ENCODE measurements at places on chromosomes 2 and 18. TPM values are rescaled to one million over a fixed set of nuclear protein-coding genes. Genes with fewer than 3 reads are reported as not detected.

Gene TMEM87B
- 29.9 TPM for polyA plus RNA-seq

Gene TMEM178A
- 102 TPM for polyA plus RNA-seq

Gene SMYD1
- polyA plus RNA-seq = not detected

DNA sequence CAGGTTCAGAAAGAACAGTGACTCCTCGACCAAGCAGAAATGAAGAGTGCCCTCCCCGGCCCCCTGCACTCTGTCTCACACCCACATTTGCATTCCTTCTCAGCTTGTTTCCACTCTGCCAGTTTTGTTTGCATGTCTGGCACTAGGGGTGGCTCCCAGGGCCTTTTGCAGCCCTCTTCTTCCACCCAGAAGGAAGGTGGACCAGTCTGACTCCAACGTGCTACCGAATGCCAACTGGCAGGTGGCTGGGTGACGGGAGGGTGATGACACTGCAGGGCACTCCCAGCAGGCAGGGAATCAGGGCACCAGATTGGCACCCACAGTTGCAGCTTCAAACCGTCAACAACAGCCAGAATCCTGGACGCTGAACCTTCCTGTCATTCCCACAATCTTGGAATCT lies 371.1 kb downstream of the TXNL1 start:
- no peak for DNase-seq

DNA sequence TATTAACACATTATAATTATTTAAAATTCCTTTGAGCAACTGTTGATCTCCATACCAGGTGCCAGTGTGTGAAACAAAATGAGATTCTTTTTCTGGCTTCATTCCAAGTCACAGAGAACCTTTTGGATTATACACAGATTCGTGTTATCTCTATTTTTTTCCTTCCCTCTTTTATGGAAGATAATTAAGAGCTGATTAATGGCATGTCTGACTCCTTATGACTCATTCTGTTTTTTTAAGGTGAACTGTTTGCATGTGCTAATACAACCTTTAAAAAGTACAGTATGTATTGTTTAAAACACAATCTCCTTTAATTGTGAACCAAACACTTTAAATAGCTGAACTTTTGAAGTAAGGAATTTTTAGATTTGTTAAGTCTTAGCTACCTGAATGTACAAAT lies 39.3 kb downstream of the PELI1 start:
- DNase-seq = no peak

DNA sequence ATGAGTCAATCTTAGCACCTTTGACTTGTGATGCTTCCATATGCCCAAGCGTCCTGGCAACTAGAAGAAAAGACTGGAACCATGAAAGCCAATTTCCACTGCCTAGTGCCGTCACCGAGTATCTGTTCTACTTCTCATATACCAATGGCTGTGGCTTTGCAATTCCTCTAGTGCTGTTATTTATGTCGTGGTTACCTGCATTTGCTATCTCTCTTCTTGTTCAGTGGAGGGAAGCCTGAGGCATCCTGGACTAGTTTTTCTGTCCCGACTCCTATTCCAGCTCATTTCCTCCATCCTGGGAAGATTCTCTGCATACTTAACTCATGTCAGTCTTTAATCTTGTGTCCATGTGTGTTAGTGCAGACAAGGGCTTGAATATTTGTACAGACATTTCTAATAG lies 117.9 kb downstream of the FEZ2 start:
- DNase-seq = no peak

DNA sequence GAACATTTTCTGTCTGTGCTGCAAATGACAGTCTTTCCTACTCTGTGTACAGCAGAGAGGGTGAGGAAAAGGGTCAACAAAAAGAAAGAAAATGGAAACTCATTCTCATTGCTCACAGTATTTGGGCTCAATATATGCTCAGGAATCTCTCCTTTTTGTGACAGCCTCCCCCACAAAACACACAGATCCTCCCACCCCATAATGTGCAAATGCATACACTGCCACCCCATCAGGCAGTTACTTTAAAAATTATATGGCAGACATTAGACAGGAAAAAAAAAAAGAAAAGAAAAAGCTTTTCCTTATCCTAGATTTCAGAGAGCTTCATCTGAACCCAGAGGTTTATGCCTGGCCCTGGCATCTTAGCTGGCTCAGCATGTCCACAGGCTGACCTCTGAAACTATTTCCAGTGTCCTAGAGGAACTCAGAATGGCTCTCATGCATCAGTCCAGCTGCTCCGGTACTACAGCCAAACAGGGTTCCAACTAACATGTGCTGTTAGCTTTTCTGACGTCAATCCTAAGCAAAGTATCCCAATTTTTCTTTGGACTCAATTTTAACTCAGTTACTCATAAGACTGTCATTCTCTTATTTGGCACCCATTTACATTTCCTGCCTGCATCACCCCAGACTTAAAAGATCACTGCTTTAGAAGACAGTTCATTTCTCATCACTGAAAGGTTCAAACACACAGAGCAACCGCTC lies 105.9 kb downstream of the RBMS1 start:
- DNase-seq = no peak

DNA sequence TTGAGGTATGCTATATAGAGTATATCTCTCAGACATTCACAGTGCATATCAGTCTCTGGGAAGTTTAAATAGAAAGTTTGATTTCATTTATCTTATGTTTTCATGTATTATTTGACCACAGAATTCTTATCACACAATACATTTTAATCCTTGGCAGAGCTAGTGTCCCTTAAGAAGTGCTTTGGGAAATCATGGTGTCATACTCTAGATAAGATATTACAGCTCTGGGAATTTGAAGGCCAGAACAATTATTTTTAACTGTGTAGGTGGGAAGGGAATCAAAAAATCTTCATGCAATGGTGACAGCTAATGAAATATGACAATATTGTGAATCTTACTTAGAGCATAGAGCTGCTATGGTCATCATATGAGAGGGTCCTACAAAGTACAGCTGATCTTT lies 451.3 kb upstream of the FAM98A start:
- no peak for DNase-seq

DNA sequence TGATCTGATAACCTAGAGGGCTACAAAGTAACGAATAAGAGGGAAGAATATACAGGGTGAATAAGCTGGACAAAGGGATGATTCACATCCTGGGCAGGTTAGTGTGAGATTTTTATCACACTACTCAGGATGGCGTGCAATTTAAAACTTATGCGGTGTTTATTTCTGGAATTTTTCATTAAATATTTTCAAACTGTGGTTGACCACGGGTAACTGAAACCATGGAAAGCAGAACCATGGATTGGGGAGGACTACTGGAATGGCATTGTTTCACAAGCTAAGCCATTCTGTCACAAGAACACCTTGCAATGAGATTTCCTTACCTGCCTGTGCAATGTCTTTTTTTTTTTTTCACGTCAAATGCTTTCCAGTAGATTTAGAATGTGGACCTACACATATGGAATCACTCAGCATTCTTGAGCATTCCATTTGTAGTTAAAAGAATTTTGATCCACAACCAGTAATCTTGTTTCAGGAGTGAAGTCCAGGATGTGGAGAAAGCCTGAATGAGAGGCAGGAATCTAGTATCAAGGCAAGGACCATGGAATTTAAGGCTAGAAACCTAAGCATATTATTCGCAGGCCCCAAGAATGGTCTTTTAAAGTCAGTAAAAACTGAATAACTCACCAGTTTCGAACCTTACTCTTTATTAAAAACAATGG lies 8.0 kb upstream of the CDK15 start:
- DNase-seq = no peak

GRCh38 chr2:131754929-131755720 lies 227.4 kb downstream of the CCDC74A start:
- DNase-seq = no peak

GRCh38 chr2:234840336-234840735 lies 111.5 kb upstream of the SH3BP4 start:
- DNase-seq = peak; percentile 86

- no peak for DNase-seq
These were observed 39.2 kb downstream of the GREB1 start for GRCh38 chr2:11572996-11573395.

DNA sequence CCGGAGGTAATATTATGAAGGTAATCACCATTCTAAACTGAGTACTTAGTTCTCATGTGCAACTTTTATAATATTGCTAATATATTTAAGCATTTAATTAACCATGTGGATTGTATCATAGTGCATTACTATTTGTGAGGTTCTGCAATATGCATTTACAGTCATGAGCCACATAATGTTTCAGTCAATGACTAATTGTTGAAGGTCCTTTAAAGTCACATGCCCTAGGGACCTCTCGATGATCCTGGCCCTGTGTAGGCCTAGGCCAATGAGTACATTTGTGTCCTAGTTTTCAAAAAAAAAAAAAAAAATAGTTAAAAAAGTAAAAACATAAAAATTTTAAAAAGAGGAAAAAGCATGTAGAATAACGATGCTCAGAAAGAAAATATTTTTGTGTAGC lies 298.0 kb downstream of the DSEL start:
- DNase-seq = no peak

GRCh38 chr18:76803814-76804213 lies 18.5 kb upstream of the ZNF236 start:
- DNase-seq = no peak

- no peak for DNase-seq
These were observed 85.8 kb downstream of the UXS1 start for GRCh38 chr2:106108351-106108750.

Data from left kidney (tissue), 8 donors.